ENCODE measurements at places on chromosomes 2 and 18. TPM values are rescaled to one million over a fixed set of nuclear protein-coding genes. Genes with fewer than 3 reads are reported as not detected.
A peak's percentile ranks its signal among the peaks of the same experiment; 100 is the strongest.

Gene C2orf68
- 47.9 TPM for total RNA-seq

Gene DUSP2
- total RNA-seq, result 32.0 TPM

Gene MYO1B
- 1.6 TPM for total RNA-seq

Gene KATNAL2
- total RNA-seq, result 0.79 TPM

Gene TXNDC2
- total RNA-seq, result not detected

Gene TNFRSF11A
- 8.0 TPM for total RNA-seq

Gene IGFBP2
- total RNA-seq, result 3.5 TPM

Gene NOSTRIN
- not detected for total RNA-seq

Gene BMP10
- total RNA-seq, result not detected

Gene KIF1A
- total RNA-seq, result 0.76 TPM

Gene BBS5
- 1.3 TPM for total RNA-seq

GRCh38 chr2:51711766-51712165 lies 679.8 kb upstream of the NRXN1 start:
- DNase-seq, result no peak

- DNase-seq, result no peak
Observed at GRCh38 chr2:145383961-145384360, 864.0 kb upstream of the ZEB2 start.

- DNase-seq, result no peak
Observed at GRCh38 chr18:40056079-40056692, 1898.8 kb upstream of the PIK3C3 start.

GRCh38 chr18:21741562-21742314 lies 1.1 kb downstream of the MIB1 start:
- peak; percentile 54 for DNase-seq

GRCh38 chr2:157363612-157364101 lies 38.0 kb upstream of the ERMN start:
- no peak for DNase-seq

- DNase-seq, result no peak
Observed at GRCh38 chr2:232133078-232133477, 171.6 kb downstream of the DIS3L2 start.

- DNase-seq, result no peak
Observed at GRCh38 chr2:56021579-56021978, 98.0 kb upstream of the EFEMP1 start.

DNA sequence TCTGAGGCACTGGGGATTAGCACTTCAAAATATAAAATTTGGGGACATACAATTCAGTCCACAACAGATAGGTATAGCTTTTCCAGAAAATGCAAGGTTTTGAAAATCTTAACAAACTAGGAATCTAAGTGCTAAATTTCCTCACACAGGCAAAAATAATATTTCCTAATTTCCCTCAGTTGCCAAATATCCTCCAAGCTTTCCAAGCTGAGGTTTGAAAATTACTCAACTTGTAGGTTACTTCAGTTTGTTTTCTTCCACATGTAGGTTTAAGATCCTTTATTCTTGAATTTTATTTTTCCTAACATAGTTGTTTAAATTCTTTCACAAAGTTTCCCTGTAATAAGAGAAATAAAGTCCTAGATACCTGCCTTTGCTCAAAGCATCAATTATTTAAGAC lies 192.9 kb upstream of the NRXN1 start:
- DNase-seq, result no peak

DNA sequence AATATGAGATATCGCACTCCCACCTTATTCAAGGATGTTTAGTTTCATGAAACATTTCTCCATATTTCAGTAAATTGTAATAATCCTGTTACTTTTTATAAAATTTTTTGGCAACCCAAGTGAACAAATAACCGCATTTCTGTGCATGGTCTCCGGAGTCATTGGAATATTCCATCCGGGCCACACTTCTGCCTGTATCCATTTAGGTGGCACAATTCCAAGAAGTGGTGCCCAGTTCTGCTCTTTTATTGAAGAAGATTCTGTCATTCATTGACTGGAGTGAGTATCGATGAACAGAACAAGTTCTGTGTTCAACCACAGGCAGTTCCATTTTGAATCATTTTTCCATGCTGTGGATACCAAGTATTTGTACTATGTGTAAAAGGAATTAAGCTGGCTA lies 26.6 kb upstream of the ICOS start:
- no peak for DNase-seq

DNA sequence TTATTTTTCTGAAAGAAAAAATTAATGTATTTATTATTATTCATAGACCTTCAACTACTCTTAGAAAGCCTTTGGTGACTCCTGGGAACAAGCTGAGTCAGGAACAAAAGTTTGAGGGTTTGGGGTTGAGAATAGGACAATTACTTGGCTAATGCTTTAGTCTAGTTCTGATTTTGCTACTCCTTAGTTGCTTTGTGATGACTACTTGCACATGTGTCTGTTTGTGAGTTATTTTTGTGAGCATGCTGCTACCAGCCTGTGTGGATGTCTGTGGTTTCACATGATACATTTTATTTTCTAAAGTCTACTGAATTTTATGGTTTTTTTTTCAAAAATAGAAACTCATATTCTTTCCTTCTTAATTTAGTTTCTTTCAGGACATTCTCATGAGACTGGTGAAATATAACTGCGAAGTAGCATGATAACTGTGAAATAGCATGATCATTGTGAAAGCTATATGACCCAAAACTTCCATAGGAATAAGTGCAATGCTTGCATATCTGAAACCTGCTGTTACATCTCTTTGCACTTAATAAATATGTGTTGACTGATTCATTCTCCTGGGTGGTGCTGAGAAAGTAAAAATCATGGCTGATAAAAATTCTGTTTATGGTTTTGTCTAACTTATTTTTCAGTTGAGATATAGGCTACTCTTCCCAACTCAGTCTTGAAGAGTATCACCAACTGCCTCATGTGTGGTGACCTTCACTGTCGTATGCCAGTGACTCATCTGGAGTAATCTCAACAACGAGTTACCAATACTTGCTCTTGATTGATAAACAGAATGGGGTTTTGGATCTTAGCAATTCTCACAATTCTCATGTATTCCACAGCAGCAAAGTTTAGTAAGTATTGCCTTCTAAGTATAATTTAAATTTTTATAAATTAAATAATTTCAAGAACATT lies 17.9 kb upstream of the IL18R1 start:
- DNase-seq, result no peak

DNA sequence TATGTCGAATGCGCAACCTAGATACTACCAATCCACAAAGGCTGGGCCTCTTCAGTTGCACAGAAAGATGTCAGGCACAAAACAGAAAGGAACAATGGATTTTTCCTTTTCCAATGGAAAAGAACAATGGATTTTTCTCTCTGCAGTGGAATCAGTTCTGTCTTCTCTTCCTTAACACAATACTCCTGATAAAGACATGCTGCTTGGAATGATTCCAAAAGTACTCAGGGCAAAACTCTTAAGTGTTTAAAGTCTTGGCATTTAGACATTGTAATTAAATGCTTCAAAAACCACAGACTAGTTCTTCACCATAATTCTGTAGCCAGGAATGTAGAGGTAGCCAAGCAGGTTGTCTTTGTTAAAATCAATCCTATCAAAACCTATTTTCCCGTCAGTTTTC lies 46.7 kb upstream of the FLACC1 start:
- no peak for DNase-seq

DNA sequence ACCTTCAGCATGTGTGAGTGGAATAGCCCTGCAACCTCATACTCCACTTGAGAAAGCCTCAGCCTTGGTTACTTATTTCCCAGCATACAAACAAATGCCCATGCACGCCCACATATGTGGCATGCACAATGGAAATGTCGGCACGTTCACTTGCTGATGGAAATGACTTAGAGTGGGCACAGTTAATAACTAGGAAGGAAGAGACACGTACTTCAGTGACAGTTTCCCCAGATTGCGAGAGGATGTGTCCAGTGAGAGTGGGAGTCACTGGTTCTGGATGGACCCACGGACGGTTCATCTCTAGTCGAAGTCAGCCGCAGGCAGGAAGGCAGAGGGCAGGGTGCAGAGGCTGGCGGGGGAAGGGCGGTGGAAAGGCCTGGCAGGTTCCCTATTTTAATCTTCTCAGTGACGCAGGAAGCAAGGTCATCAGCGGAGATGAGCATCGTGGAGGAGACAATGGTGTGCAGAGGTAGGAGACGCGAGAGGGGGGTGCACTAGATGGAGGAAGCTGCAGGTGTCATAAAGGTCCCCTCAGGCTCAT lies 350.7 kb upstream of the MYT1L start:
- no peak for DNase-seq

DNA sequence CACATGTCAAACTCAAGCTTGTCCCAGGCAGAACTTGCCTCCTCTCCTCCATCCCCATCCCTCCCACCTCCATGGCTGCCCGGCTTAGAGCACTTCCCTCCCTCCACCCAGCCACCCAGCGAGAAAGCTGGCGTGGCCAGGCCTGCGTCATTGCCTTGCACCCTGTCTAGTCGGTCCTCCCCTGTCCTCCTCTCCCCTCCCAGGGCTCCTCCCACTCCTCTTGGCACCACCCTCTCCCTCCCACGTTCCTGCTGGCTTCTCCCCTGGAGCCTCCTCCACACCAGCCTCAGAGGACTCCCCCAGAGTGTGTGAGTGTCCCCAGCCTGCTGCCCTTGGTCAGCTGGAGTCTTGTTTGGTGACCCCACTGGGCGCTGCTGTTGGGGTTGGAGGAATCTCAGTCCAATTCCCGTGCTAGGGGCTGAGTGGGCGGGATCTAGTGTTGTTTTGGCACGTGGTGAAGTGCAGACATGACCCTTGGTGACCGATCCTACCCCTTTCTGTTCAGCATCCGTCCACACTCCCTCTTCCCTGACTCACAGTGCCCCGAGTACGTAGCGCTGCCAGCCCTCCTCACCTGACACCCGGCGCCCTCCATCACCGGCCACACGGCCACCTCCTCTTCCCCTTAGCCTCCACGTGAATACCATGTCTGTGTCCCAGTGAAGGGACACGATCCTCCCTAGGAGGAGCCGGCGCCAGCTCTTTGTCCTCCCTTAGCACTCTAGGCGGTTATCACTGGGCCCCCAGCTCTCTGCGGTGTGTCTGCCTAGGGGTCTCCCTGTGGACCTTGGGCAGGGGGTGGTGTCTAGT lies 41.4 kb downstream of the ATP6V1C2 start:
- no peak for DNase-seq

DNA sequence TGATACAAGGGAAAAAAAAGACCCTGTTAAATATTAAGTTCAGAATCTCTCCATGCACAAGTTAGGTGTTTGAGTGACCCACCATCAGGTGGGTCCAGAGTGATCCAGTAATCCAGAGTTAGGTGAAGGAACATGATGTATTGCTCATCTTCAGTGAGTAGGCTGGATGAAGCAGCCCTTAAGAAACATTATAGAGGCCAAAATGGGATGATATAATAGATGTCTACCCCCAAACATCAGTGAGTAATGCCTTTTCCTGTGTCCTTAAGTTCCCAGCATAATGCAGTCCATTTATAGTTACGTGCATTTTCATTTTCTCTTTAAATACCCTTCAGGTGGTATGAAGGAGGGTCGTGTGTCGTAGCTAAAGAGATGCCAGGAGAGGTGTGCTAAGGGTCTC lies 89.6 kb downstream of the MAP4K4 start:
- DNase-seq, result no peak

GRCh38 chr18:56327191-56327885 lies 311.1 kb downstream of the TXNL1 start:
- DNase-seq, result no peak

DNA sequence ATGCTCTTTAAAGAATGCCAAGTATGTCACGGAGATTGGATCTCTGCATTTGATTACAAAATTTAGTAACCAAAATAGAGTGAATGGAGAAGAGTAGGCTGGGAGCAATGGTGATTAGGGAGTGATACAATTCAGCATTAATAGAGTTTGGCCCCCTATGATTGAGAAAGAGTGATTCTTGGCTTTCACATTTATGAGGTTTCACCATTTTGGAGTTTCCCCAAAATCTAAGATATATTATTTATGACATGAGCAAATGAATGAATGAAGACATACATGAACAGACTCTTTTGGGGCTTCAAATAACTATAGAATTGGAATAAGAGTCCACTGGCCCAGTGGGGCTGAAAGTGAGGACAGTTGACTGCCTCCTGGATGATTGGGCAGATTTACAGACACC lies 255.2 kb downstream of the LPIN1 start:
- DNase-seq, result no peak

DNA sequence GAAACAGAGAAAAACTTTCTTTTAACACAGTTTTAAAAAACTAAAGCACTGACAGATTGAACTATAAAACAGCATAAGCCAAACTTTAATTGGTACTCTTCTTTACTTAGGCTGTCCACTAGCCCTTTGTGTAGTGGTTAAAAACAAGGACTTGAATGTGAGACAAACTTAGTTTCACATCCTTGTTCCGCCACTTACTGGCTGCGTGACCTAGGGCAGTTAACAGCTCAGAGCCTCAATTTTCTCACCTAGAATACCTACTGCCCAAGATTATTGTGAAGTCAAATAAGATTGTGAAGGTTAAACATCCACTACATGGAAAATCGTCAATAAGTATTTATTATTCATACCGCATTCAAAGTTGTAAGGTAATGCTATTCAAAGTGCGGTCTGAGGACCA lies 2.0 kb downstream of the WDR35 start:
- no peak for DNase-seq

DNA sequence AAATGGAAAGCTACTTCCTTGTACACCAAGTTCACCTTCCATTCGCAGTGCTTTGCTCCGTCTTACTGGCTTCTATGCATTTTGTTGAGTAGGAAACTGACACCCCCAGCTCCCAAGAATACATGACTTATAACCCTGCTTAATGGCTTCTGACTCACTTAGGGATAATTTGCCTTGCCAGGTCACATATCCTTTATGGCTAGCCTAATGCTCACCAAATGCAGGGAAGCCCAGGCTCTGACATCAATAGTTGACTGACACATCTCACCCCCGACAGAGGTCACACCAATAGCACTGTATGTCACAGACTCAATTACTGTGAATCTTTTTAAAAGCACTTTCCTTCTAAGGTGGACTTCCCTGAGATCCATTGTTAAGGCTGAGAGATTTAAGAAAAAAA lies 147.2 kb downstream of the DTNA start:
- no peak for DNase-seq

DNA sequence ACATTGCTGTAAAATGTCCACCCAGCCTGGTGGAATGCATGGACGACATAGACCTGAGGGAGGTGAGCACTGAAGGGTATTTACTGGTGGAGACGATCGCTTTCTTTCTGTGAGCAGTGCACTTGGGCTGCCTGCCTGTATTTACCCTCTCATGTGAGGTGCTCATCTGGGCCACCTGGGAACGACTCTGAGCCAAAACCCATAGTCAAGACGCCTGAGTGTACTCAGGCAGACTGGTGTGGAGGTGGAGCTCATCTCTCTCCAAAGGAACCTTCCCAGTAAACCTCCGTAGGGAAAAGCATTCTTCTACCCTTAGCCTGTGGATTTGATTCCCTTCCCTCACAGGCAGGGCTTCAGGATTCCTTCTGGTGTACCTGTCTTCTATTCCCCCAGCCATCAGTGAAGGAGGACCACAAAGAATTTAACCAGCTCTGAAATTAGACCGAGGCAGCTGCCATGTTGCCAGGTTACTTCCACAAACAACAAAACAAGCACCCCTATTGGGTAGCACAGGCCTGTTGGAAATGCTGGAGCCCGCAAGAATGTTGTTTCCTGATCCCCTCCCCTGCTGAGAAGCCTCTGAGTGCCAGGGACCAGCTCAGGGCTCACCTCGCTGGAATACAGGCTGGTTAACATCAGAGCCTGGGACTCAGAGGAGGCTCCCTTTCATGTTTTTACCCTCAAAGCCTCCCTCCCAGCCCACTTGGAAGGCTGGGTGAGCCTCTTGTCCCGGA lies 47.5 kb upstream of the TXNDC2 start:
- DNase-seq, result no peak
